ENCODE measurements at places on chromosomes 12 and 14.
A peak's percentile ranks its signal among the peaks of the same experiment; 100 is the strongest.

- DNase-seq, result no peak
- H3K4me1 ChIP-seq, result no peaks in the 10 kb centered on the region
- H3K27me3 ChIP-seq, result peaks cover 16% of the 10 kb centered on the region
- H3K36me3 ChIP-seq, result no peaks in the 10 kb centered on the region
Measured at GRCh38 chr12:71947645-71948105, 9.0 kb downstream of the TPH2 start.

DNA sequence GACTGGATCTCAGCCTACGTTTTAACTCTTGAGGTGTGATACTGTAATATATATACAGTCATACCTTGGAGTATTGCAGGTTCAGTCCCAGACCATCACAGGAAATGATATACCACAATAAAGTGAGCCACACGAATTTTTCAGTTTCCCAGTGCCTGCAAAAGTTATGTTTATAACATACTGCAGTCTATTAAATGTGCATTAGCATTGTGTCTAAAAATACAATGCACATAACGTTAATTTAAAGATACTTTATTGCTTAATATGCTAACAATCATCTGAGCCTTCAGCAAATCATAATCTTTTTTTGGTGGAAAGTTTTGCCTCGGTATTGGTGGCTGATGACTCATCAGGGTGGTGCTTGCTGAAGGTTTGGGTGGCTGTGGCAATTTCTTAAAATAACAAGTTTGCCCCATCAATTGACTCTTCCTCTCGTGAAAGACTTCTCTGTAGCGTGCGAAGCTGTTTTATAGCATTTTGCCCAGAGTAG lies 18.9 kb downstream of the PYROXD1 start:
- H3K27ac ChIP-seq, result peak overlapping the region; percentile 88
- DNase-seq, result peak; percentile 55
- H3K36me3 ChIP-seq, result peaks cover 37% of the 10 kb centered on the region
- peaks cover 43% of the 10 kb centered on the region for H3K4me1 ChIP-seq
- H3K27me3 ChIP-seq, result no peaks in the 10 kb centered on the region

DNA sequence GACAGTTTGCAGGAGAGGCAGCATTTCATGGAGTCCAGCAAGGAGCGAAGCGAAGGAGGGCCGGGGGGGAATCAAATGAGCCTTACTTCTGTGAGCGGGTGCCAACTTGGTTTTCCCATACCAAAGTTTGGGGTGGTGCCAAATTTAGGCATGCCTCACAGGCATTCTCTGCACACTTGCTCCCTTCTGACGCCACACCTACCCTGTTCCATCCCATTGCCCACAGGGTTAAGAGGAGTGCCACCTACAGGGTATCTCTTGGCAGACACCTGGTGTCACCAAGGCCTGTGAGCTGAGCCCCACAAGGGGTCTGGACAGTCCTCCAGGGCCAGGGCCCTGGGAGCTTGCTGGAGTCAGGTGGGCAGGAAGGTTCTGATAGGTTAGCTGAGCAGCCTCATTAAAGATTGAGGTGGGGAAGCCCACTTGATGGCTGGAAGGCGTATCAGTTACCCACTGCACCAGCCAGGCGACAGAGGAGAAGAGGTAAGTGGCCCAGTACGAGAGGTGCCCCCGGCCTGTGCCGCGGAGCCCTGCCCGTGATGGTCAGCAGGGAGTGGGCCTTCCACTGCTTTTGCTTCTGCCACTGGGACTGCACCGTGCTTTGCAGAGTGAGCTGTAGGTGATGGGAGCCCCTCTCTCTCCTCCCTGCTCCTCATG lies 45.2 kb downstream of the DEGS2 start:
- peaks cover 40% of the 10 kb centered on the region for H3K4me1 ChIP-seq
- no peaks in the 10 kb centered on the region for H3K27me3 ChIP-seq
- peaks cover 3% of the 10 kb centered on the region for H3K36me3 ChIP-seq
- no peak for DNase-seq

DNA sequence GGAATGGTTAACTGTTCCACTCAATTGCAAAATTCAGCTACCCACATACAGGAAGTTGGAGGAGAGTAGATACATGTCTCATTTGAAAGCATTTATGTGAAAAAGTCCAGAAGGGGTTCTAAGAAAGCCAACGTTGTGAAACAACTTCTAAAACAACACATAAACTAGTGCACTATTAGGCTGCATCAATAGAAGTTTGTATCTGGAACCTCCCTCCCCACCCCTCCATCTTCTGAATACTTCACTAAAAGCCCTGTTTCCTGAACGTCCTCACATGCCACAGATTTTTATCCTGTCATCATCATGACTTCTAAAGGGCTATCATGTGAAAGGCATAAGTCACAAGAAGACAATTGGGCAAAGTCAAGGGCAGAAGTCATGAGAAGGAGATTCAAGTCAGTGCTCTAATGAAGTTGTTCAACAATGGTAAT lies 5.5 kb downstream of the KRT79 start:
- peaks cover 7% of the 10 kb centered on the region for H3K4me1 ChIP-seq
- no peak for DNase-seq

GRCh38 chr14:22400655-22401259 lies 188.3 kb downstream of the DAD1 start:
- no peak overlapping the region for H3K4me3 ChIP-seq
- H3K27ac ChIP-seq, result no peak overlapping the region
- H3K36me3 ChIP-seq, result no peaks in the 10 kb centered on the region
- H3K4me1 ChIP-seq, result no peaks in the 10 kb centered on the region

DNA sequence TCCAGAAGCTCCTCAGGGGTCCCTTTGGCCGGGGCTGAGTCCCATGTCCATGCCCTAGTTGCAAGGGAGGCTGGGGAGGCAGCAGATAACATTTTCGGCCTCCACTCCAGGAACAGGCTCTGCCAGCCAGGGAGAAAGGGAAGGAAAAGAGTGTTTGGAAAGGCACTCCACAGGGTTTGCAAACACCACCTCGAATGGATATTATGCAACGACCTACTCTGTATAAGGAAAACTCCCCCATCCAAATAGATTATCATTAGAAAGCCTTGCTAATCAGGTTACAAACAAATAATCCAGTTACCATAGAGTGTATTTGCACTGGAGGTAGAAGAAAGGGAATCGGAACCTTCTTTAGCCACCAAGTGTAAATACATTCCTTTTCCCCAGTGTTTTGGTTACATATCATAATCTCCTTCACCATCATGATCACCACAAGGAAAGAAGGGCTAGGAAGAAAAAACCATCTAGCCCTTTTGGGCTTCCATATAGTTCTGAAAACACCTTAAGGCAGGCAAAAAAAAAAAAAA lies 40.4 kb downstream of the TMCC3 start:
- H3K36me3 ChIP-seq, result no peaks in the 10 kb centered on the region
- H3K4me1 ChIP-seq, result no peaks in the 10 kb centered on the region
- no peak overlapping the region for H3K27ac ChIP-seq
- H3K27me3 ChIP-seq, result peaks cover 8% of the 10 kb centered on the region

DNA sequence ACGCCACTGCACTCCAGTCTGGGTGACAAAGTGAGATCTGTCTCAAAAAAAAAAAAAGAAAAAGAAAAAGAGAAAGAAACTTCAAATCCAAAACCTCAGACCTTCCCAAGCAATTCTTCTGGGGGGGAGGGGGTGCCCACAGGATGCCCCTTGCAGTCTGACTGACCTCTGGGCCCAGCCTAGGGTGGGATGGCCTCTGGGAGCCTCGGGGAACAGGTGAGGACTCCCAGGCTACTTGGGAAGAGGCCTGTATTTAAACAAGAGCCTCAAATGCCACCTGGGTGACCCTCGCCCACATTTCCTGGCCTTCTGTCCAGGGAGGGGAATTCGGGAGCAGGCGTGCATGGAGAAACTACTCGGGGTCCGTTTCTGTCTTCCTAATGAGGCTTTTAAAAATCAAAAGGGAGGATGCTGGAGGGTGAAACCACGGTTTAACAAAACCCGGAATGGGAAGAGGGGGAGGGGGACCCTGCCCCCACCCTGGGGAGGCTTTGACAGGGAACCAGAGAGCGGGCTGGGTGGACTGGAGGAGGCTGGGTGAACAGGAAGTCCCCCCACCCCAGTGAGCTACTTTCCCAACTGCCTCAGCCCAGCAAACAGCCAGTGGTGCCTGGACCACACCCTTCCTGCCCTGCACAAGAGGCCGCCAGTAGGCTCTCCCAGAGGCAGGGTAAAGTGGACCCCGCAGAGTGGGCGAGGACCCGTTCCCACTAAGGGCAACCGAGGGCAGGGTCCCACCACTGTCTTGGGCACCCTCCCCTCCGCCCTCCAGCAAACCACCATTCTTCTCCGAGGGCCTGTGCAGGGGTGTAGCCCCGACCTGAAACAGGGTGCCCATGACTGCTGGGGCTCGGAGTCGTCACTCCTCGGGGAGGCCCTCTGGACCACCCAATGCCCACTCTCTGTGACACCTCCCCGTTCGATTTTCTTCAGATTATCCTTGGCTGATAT lies 1.5 kb upstream of the FBRSL1 start:
- H3K4me3 ChIP-seq, result peak overlapping the region; percentile 70
- H3K27me3 ChIP-seq, result no peaks in the 10 kb centered on the region
- H3K27ac ChIP-seq, result peak overlapping the region; percentile 31
- peaks cover 43% of the 10 kb centered on the region for H3K4me1 ChIP-seq

- peaks cover 27% of the 10 kb centered on the region for H3K4me1 ChIP-seq
- H3K27ac ChIP-seq, result peak overlapping the region; percentile 59
- peak; percentile 55 for DNase-seq
- H3K4me3 ChIP-seq, result peak overlapping the region; percentile 47
- peaks cover 2% of the 10 kb centered on the region for H3K36me3 ChIP-seq
Measured at GRCh38 chr12:12736759-12737676, 19.9 kb downstream of the CDKN1B start.

DNA sequence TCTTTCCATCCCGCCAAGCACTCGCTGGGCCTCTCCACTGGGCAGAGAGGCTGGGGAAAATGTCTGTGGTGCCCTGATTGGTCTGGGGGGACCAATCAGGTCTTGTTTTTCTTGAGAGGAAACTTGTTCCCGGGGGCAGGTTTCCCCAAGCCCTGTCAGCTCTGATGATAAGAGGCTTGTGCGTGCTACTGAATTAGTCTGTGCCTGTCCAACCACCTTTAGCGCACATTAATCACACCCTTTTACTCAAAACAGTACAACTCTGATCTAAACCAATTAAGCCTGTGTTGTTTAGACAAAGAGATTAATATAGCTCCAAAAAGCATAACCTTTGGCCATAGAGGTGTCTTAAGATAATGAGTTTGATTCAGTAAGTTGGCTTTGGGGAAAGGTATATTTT lies 580.4 kb downstream of the VRK1 start:
- H3K27ac ChIP-seq, result no peak overlapping the region
- H3K27me3 ChIP-seq, result no peaks in the 10 kb centered on the region
- peaks cover 41% of the 10 kb centered on the region for H3K4me1 ChIP-seq
- H3K36me3 ChIP-seq, result no peaks in the 10 kb centered on the region
- H3K4me3 ChIP-seq, result no peak overlapping the region
- no peak for DNase-seq

GRCh38 chr14:63709589-63709988 lies 18.3 kb downstream of the SGPP1 start:
- no peak overlapping the region for H3K4me3 ChIP-seq
- DNase-seq, result no peak
- no peaks in the 10 kb centered on the region for H3K27me3 ChIP-seq
- no peaks in the 10 kb centered on the region for H3K36me3 ChIP-seq

DNA sequence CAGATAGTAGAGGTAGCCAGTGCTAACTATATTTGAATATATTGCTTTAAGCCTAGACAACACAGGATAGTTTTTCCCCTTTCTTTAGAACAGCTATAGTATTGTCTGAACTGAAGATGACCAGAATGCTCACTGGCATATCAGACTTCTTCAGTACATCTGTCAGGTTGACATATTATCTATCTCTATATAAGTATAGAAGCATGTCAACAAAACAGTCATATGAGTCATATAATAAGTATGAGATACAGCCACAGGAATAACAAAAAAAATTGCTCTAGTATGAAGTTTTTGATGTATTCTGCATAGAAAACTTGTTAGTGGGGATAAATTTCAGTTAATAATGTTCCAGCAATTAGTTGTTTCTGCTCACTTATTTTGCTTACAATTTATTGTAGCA lies 767.7 kb downstream of the LRFN5 start:
- no peak for DNase-seq
- no peaks in the 10 kb centered on the region for H3K27me3 ChIP-seq
- H3K36me3 ChIP-seq, result no peaks in the 10 kb centered on the region
- H3K4me1 ChIP-seq, result no peaks in the 10 kb centered on the region
- H3K4me3 ChIP-seq, result no peak overlapping the region
- H3K27ac ChIP-seq, result no peak overlapping the region

GRCh38 chr12:121797937-121798786 lies 4.7 kb upstream of the RHOF start:
- H3K27ac ChIP-seq, result no peak overlapping the region
- peak overlapping the region; percentile 76 for H3K4me3 ChIP-seq
- H3K36me3 ChIP-seq, result peaks cover 19% of the 10 kb centered on the region
- peaks cover 35% of the 10 kb centered on the region for H3K4me1 ChIP-seq

DNA sequence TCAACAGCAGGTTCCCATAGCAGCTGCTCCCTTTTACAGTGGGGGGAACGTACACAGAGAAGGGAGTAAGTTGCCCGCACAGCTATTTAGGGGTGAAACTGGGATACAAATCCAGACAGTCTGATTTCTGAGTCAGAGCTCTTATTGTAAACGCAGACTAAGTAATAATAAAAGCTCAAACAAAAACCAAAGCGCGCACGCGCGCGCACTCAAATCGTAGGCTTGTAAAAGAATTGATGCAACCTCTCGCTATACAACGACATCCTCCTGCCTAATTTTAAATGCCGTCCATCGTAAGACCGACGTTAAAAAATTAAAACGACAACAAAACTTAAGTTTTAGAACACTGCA lies 747 bp upstream of the DACT1 start:
- H3K4me3 ChIP-seq, result peak overlapping the region; percentile 91
- H3K4me1 ChIP-seq, result peaks cover 48% of the 10 kb centered on the region
- peaks cover 2% of the 10 kb centered on the region for H3K36me3 ChIP-seq
- H3K27ac ChIP-seq, result peak overlapping the region; percentile 90
